NCI-H1417 treated with DMSO at 0.1 percent for 48 hours (cell line): ENCODE measurements at places on chromosomes 4 and X.

DNA sequence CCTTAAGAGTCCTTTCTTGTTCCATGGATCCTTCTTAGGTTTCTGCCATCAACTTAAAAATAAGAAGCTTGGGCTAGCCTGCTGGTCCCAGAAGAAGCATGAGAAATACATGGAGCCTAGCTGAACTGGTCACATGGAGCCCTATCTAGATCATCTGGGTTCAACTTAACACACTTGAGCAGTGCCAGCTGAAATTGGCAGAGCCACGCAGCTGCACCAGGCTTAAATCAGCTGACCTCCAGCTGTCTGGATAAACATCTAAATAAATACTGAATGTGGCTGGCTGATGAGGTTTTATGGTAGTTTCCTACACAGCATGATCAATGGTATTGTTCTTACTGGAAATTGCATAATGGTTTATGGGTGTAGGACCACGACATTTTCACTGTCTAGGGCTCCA is 598.4 kb upstream of the FAM241A start:
- DNase-seq: no peak

GRCh38 chrX:135639066-135639780 is 74.2 kb upstream of the CT45A1 start:
- no peak for DNase-seq

DNA sequence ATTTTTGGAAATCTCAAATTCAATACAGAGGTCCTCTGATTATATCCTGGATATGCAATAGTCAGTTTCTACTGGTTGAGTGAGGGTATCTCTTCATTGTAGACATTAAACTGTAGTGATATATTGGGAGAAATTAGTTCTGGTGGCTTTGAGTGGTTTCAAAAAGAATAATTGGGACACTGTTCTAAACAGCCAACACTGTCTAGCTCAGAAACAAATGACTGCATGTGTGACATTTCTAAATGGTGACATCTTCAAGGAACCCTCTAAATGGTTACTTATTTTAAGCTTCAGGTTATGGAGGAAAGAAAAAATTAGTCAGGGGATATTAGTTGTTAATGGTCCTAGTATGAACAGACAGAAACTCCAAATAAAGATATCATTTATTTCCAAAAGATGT is 186.2 kb downstream of the LARP7 start:
- no peak for DNase-seq

GRCh38 chr4:176323511-176324160 is 3.9 kb downstream of the SPCS3 start:
- DNase-seq: no peak

- DNase-seq: no peak
Measured at GRCh38 chrX:110987292-110987691, 108.7 kb upstream of the PAK3 start.

DNA sequence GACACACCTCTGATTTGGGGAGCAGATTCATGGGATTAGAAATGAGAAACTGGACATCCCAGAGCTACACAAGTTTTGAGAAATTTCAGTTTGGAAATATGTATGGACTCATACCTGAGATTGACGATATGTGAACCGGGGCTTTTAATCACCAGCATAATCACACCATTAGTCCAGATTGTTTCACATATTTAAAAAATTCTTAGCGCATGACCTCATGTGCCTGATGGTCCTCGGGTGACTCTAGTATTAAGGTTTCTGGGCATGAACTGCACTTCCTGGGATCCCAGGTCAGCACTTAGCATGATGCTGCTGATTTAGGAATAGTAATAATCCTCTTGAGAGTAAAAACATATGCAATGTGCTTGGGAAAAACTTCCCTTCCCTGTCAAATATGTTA is 91.9 kb upstream of the BCOR start:
- no peak for DNase-seq

GRCh38 chr4:15481961-15482745 is 12.5 kb downstream of the CC2D2A start:
- DNase-seq: no peak

DNA sequence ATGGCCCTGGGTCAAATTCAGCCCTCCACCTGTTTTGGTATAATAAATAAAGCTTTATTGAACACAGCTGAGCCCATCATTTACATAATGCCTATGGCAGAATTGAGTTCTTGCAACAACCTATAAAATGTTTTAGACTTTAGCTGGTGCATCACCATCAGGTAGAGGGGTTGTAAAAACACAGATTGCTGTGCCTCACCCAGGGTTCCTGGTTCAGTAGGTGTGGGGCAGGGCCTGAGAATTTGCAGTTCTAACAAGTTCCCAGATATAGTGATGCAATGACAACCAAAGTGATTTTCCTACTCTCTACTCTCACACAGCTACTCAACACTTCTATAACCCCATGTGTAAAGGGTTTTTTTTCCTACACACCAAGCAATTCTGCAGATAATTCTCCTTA is 120.0 kb upstream of the EGFL6 start:
- no peak for DNase-seq

DNA sequence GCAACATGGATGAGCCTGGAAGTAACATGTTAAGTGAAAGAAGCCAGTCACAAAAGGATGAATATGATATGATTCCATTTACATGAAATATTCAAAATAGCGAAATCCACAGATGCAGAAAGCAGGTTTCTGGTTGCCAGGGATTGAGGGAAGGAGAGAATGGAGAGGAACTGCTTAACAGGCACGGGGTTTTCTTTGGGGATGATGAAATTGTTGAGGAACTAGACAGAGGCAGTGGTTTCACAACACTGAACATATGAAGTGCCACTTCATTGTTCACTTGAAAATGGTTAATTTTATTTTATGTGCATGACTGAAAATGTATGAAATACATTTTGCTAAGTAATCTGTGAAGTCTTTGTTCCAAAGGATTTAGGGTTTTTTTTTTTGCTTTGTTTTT is 182.5 kb upstream of the TBL1X start:
- DNase-seq: no peak

DNA sequence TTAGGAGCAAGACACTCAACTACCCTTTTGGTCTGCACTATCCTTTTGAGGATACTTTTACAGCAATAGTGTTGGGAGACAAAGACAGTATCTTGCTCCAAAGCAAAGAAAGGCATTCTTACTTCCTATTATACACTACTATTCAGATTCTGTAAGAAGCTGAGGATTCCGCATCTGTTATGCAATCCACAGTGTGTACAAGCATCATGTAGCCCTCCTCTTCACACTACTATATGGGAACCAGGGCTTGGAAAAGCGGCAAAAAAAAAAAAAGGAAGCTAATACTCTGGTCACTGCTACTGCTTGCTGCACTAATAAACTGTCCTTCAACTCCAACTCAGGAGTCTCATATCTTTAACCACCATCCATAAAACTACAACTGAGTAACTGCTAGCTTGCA is 59.1 kb downstream of the FBXW7 start:
- no peak for DNase-seq

GRCh38 chrX:1416965-1417760 is 25.2 kb upstream of the SLC25A6 start:
- no peak for DNase-seq

GRCh38 chrX:120260369-120260768 is 9.8 kb downstream of the ZBTB33 start:
- DNase-seq: peak; percentile 1

DNA sequence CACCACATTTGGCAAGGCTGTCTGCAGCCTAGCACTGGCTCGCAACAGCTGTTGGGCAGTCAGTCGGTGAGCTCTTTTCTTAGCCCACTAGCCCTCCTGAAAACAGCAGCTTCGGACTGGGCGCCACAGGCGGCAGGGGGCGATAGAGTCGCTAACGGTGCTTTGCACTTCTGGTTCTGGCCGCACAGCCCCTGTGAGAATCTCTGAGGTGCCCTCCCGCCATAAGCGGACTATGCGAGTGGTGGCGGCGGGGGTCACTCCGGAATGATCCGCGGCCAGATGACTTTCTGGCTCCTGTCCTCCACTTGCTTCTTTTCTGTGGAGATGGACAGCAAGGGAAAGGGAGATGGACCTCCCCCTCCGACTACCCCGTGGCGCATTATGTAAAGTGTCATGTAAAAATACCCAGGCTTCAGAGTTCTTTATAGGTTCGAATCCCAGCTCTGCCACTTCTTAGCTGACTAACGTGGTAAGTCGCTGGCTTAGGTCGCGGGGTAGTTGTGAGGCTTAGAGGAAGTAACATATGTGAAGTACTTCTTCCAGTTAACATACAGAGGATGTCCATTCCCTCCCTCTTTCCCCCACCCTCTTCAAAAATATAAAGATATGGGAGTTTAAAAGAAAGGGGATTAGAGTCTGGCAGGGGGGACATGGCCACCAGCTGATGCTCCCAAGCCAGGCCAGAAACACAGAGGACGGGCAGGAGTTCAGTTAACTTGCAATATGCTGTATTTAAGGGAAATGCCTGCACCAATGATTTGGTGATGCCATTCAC is 11.0 kb downstream of the ARHGAP36 start:
- DNase-seq: no peak

DNA sequence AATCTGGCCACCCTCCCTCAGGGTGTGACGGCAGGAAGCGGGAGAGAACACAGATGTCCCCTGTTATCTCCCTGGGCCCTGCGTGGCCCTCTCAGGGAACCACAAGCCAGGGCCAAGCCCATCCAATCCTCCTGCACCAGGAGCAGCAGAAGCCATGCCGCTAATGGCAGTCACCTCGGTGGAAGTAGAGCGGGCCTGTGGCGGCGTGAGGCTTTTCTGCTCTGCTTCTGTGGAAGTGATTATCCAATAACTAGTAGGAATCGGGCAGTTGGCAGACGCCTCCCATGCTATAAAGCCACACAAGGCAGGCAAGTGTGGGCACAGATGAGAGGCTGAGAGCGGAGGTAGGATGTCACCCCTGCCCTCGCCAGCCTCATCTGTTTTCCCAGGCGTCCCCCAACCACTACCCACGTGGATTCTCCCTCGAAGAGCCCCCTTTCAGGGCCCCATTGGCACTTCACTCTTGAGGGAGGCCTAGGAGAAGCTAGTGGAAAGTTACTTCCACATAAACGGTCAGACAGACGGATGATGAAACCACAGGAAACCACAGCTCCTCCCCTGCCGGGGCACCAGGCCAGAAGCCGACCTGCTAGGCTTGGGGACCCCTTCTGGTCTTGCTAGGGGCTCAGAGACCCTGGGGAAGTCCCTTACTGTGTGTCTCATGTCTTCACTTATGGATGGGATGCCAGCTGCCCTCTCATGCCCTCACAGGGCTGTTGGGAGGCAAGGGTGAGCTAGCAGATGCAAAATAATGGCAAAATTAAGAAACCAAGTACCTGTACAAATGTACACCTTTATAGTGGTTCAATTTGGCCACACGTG is 18.8 kb upstream of the TMSB4X start:
- DNase-seq: no peak

DNA sequence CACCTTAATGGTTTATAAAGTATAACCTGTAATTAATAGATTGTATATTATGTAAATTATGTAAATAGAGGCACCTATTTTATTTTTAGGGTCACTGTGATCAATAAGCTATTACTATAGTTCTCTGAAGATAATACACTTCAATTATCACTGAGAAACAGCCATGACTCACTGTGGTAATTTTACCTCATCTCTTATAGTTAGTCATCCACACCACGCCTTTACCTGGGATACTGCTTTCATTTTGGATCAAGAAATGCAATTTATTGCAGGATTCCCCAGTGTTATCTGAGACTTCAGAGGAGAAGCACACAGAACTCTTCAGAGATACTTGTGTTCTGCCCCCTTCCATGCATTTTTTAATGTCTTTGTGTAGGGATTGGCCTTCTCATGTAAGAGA is 348.1 kb upstream of the ATOH1 start:
- no peak for DNase-seq

DNA sequence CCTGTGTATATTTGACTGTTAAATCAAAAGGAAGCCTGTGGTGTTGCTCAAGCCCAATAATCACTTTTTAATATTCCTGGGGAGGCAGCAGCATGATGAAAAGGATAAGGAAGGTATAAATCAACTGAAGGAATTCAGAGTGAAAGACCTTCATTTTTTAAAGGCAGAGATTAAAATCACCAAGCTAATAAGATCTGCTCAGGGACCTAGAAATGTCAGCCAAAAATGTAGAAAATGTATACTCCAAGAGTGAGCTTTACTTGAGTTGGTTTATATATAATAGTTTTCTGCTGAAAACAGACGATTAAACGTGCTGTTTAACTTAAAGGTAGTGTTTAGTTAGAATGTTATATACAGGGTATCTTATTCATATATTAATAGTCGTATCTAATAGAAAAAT is 549.3 kb downstream of the IQCM start:
- no peak for DNase-seq

DNA sequence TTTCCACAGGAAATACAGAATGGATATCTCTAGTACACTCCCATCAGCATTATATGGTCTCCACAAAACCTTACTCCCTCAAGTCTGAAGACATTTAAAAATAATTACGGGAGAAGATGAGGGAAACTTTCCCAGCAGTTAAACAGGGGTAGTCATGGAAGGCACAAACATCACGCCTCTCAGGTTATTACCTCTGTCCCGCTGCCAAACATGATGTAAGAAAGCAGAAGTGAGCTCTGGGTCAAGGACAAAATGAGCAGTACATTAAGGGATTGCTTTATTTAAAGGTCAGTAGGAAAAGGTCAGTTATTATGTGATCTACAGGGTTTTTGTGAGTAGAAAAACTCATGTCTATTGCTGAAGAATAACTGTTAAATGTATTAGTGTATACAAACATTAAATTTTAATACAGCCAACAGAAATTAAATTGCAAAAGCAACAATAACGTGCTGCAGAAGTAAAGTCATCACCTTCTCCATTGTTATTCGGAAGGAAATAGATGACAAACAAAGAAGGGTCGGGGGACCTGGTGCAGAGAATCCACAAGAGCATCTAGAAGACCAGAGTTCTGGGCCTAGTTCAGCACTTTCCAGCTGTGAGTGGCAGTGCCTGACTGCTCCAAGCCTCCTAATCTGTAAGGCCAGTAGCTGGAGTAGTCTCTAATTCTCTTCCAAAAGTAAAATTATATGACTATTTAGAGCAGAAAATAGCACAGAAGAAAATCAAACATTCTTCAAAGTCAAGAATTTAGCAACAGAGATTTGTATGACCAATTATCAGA is 171.2 kb downstream of the PPP3CA start:
- no peak for DNase-seq

DNA sequence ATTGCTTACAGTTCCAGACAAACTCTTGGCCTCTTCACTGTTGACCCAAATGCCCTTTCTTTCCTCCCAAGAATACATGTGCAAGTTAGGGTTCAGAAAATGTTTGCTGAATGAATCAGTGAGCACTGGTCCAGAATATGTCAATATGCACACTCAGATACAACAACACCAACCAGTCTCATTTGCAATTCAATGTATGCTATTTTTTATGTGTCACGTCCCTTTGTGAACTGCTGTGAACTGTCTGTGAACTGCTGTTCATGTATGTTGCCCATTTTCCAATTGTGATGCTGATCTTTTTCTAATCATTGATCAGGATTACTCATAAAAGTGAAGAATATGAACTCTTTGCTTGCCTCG is 17.8 kb downstream of the GAB3 start:
- DNase-seq: no peak

GRCh38 chr4:173370130-173370476 is 651 bp upstream of the SAP30 start:
- DNase-seq: no peak
